ENCODE measurements at places on chromosomes 16 and 17. TPM values are rescaled to one million over a fixed set of nuclear protein-coding genes. Genes with fewer than 3 reads are reported as not detected.

Gene DNASE1L2
- total RNA-seq: not detected

Gene GDPD1
- 1.5 TPM for total RNA-seq

Gene TEPSIN
- total RNA-seq: 6.4 TPM

Gene LITAFD
- total RNA-seq: not detected

Gene RNF40
- 20.5 TPM for total RNA-seq

Gene CANT1
- 9.2 TPM for total RNA-seq

Gene GRB7
- 3.0 TPM for total RNA-seq

Gene SOX15
- total RNA-seq: 7.3 TPM

Gene TP53
- 33.4 TPM for total RNA-seq

Gene MRPS7
- 37.4 TPM for total RNA-seq

Gene SDR42E1
- under 0.01 TPM for total RNA-seq

Gene CEP95
- 96.1 TPM for total RNA-seq

Gene RHBDF1
- 79.0 TPM for total RNA-seq

Gene NPIPA5
- total RNA-seq: not detected

Gene TMEM220
- 0.59 TPM for total RNA-seq

Gene ZNF267
- total RNA-seq: 7.9 TPM

Gene PROCA1
- not detected for total RNA-seq

Gene CDH3
- 5.1 TPM for total RNA-seq

Gene GGT6
- 4.4 TPM for total RNA-seq

Gene UNK
- total RNA-seq: 38.4 TPM

Gene XAF1
- 88.1 TPM for total RNA-seq

Gene CCL8
- not detected for total RNA-seq

Gene KRT17
- total RNA-seq: not detected

Gene TMIGD1
- not detected for total RNA-seq

Gene TPSG1
- total RNA-seq: not detected

Gene PRPF8
- total RNA-seq: 413 TPM

Gene KCNH4
- not detected for total RNA-seq

Gene MAP3K3
- total RNA-seq: 63.0 TPM

Gene SLC5A2
- not detected for total RNA-seq

Gene SALL1
- 56.0 TPM for total RNA-seq

Gene CCL14
- 165 TPM for total RNA-seq

Gene RASL10B
- total RNA-seq: 0.77 TPM

Gene CRHR1
- total RNA-seq: 24.7 TPM

Gene KRT20
- total RNA-seq: 0.26 TPM

Gene HIC1
- total RNA-seq: 21.8 TPM

Gene CDRT15L2
- not detected for total RNA-seq

Gene GUCY2D
- total RNA-seq: not detected

Gene ACSM5
- total RNA-seq: 2.0 TPM

Measured in uterus (tissue), 4 donors.